ENCODE measurements at places on chromosomes 7 and 10.

DNA sequence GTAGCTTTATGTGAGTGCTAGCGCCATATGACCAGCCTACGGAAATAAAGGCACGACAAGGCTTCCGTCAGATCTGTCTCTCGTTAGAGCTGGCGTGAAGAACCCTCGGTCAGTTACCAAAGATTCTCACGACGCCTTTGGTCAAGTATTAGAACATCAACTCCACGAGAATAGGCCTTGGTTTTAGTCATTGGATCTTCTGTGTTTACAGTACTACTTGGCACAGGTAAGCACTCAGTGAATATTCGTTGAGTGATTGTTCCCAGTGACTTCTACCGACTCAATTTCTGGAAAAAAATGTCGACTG, 316 bp downstream of the RBM48 start:
- DNase-seq, result no peak

DNA sequence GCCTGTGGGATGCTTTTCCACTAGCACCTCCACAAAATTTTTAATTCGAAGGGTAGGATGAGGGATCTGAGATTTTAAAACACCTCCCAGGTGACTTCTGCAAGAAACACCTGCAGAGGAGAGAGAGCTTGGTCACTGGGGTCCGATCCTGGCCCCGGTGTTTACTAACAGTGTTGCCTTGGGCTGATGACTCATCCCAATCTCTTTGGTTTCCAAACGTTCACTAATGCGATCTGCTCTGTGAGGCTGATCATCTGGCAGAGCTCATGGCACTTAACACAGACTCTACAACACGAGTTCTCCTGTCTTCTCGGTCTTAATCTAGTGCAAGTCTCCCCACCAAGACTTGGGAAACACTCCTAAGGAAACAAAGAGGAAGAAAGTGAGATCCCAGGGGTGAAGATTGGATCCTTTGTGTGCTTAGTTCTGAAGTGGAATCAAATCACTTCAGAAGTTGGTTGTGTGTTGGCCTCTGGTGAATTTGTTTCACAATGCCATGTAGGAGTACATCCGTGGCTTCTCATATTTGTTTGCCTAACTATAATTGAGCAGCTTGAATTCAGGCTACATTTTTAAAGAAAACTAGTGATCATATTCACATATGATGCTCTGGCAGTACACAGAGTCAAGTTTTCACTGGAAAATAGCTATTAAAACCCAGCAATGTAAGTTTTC, 407.9 kb downstream of the NRG3 start:
- no peak for DNase-seq

DNA sequence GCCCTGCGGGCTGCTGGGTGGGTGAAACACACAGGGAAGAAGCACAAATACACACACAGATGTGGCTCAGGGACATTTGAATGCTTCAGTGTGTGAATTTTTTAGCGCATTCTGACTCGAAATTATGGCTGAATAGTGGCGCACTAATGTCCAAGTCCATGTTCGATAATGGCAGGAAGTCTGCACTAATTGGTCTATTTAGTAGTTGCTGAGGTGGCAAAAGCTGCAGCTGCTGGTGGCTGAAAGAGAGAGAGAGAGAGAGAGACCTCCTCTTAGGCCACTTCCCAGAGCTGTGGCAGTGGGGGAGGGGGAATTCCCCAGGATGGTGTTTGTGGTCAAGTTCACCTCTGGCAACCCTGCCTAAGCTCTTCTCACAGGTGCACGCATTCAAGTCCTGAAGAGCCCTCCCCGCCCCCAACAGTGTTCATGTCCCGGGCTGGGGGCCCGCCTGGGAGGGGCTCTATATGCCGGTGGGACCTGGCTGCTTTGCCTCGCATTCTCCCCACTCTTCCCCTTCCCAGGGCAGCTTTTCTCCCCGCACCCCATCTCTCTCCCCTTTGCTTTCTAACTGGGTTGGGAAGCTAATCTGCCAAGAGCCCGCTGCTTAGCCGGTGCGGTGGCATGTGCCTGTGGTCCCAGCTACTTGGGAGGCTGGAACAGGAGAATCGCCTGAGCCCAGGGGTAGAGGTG, 6.0 kb upstream of the MNX1 start:
- no peak for DNase-seq

GRCh38 chr10:58041901-58042300, 225.8 kb downstream of the IPMK start:
- no peak for DNase-seq

GRCh38 chr7:92904244-92905131, 68.1 kb upstream of the CDK6 start:
- no peak for DNase-seq

- DNase-seq, result no peak
These were observed 125.2 kb downstream of the AMPH start for GRCh38 chr7:38506004-38506403.

- peak; percentile 23 for DNase-seq
These were observed 110.8 kb upstream of the FGFR2 start for GRCh38 chr10:121708728-121709674.

- no peak for DNase-seq
These were observed 526.8 kb downstream of the PLXDC2 start for GRCh38 chr10:20343036-20343435.

- no peak for DNase-seq
These were observed 67.8 kb upstream of the NMT2 start for GRCh38 chr10:15236340-15236739.

DNA sequence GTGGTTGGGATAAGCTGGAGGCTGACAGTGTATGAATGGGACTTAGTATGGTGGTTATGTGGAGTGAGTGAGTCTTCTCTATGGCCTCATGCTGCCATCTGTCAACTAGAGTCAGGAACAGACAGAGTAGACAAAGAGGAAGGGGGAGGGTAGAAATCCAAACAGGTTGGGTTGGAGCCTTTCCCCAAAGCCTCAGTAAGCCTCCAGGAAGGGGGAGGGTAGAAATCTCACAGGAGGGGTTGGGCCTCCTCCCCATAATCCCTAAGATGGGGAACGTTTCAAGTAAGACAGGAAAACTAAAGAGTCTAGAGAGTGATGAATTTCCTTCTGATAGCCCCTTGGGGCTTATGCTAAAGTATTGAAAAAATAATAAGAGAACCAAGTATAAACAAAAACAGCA, 2.0 kb upstream of the AKR1B15 start:
- DNase-seq, result peak; percentile 99

DNA sequence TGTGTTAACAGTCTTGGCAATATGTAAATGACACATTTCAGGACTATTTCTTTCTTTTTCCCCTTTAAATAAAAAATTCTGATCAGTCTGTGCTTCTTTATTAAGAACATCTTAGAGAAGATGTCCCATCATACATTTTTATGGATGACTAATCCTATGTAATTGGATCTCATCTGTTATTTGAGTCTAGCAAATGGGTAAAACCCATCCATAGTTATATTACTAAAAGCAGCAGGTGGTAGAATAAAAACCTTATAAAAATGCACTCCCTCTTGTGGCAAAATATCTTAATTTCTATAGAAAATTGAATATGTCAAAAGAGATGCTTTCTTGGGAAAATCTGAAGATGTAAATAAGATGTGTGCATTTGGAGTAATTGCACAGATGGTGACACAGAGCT, 35.3 kb downstream of the TRRAP start:
- DNase-seq, result no peak

DNA sequence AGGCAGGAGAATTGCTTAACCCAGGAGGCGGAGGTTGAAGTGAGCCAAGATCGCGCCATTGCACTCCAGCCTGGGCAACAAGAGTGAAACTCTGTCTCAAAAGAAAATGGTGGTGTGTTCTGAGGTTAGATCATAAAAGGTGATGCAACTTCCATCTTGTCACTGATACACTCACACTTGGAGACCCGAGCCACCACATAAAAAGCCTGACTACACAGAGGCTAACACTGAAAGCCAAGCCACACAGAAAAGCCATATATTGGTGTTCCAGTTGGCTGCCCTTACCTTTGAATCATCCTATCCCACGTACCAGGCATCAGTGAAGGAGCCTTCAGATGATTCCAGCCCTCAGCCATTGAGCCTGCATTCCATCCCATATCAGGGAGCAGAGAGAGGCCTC, 4.0 kb downstream of the MORN4 start:
- DNase-seq, result no peak

- DNase-seq, result no peak
These were observed 1.0 kb downstream of the NXPH1 start for GRCh38 chr7:8434290-8435002.

DNA sequence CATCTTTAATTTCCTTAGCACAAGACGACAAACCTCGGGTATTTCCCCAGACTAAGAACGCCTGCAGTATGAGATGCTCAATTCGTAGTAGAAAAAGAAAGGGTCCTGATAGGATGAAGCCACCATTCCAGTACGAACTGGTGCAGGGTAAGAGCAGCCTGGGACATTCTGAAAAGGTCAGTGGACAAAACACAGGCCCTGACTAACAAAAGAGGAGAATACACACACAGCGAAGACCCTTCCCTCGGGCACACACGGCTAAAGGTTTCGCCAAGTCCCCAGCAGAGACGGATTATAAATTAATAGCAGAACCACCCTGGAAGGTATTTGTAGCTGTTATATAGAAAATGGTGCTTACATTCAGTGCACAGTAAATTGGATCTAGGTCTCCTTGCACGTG, 137.6 kb downstream of the SKIDA1 start:
- DNase-seq, result no peak

DNA sequence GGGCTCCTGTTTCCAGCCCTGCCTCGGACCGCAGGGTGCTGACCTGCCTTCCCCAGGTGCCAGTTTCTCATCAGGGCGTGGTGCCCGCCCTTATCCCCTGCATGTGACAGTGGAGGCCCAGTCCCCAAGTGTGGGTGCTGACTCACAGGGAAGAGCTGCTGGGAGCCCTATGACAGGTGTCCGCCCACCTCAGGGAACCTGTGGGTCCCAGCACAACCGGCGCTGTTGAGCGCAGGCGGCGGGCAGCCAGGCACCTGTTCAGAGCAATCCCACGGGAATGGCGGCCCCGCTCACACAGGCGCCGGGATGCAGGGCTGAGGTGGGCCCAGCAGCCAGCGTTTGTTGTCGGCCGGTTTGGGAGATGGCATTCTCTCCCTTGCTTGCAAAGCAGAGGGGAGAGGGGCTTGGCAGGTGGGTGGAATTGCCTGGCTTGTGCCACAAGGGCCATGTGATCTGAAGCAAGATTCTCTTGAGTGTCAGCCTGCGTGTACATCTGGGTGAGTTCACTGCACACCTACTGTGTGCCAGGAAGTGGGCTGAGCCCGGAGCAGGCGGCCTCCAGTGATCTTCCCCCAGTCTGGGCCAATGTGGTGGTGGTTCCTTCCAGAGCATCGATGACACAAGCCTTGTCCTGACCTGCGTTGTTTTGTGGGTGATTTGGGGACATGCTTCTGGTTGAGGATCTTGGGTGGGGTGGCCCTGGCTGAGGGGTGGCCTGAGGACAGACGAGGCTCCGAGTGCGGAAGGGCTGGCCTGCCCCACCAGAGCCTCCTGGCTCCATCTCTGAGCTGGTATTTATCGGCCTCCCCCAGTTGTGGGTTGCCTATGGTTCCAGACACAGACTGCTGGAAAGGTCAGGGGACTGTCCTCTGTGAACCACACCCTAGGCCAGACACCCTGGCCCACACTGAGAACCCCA, 2.4 kb downstream of the PWWP2B start:
- DNase-seq, result no peak

DNA sequence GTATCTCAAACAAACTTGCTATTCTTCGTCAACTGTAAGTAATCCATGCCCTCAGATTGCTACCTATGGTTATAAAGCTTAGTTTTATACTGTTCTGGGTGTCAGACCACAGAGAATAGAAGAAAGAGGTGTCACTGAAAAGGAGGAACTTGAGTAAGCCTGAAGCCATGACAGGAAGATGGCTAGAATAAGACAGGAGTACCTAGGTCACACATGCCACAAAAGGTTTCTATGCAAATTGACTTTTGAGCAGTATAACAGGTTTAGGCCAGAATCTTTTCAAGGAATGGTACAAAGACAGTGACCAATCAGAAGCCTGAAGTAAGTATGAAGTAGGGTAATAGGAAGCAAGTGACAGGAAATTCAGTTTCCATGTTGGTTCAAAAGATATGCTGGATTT, 23.5 kb downstream of the FBXW4 start:
- no peak for DNase-seq

DNA sequence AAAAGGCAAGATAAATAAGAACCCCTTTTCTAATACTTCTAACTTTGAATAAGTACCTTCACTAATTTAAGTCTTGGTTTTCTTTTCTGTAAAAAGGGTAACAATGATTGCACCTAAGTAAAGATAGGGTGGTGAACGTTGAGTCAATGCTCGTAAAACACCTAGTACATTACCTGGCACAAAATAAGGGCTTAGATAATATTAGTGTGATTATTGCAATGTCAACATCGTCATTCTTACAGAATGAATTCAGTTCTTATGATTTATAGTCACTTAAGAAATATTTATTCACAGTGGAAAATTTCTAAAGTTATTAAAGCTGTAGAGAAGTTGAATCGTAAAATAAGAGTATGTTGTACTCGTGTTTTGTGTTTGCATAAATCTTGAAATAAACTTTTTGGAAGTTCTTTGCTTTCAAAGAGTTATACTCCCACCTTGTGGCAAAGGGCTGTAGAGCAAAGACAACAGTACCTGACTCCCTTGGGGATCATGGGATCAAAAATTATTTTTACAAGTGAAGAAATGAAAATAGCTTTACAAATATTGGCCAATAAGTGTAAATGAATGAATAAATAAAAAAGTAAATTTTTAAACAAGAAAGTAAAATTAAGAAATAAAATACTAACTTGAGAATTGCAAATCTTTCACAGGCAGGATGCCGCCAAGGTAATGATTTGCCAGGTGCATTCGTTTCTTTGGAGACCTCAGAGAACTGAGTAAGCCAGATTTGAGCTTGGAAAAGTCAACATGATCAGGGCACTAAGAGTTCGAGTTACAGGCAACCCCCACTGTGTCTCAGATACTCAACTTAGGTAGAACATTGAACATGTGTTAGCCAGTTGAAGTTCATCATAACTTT, 285.8 kb upstream of the CACNA2D1 start:
- DNase-seq, result peak; percentile 54

- DNase-seq, result no peak
These were observed 87.7 kb downstream of the GFRA1 start for GRCh38 chr10:116185199-116185867.

GRCh38 chr10:21634599-21635365, 100.8 kb downstream of the MLLT10 start:
- DNase-seq, result no peak

- no peak for DNase-seq
These were observed 653.0 kb upstream of the MGMT start for GRCh38 chr10:128814024-128814423.

DNA sequence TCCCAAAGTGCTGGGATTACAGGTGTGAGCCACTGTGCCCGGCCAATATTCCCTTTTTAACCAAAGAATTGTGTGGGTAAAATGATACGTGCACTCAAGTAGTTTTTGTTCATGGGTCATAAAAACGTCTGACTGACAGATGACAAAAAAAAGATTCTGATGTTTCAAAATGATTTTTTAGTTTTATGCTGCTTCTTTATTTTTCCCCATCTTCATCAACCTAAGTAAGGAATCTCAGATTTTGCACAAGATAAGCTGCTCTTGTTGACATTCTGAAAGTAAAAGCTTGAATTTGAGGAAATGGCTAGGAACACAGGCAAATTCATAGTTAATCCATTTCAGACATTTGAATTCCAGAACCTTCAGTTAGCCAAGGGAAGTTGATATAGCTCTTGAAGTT, 526.1 kb upstream of the NRP1 start:
- DNase-seq, result no peak
